ENCODE measurements at places on chromosomes 6 and 20.

DNA sequence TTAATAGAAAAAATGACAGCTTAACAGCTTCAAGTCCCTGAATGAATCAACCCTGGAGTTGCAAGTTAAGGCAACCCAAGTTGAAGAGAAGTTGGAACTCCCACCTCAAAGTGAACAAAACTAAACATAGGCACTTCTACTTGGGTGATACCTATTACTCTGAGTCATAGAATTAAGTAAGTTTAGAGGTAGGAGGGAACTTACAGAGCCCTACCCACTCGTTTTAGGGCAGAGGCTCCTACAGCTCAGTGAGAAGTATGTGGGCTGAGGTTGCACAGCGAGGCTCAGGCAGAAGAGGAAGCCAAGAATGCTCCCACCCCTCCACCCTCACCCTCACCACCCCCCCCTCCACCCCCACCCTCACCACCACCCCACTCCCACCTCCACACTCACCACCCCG lies 42.2 kb downstream of the NFATC2 start:
- no peak for DNase-seq

DNA sequence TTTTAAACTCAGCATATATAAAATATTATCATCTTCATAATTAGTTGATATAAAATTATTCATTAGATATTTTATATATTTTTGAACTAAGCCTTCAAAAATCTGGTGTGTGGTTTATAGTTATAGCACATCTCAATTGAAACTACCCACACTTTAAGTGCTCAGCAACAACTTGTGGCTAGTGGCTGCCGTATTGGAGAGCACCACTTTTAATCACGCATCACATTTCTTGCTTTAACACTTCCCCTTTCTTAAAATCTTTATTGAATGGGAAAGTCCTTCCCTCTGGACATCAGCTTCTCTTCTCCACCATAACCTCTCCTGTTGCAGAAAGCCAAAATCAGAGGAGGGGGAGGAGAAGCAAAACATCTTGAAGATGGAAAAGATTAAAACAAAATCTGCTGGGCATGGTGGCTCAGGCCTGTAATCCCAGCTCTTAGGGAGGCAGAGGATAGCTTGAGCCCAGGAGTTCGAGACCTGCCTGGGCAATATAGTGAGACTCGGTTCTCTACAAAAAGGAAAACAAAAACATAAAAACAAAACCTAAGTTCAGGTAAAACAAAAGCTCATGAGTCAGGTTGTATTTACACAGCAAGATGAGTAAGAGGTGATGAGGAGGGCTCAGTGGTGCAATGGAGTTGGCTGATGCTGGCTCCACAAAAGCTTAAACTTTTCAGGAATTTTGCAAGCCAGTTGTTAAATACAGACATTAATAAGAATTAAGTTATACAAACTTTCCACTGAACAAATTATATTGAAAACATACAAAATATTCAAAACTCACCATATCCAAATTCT lies 237.0 kb upstream of the SUPT3H start:
- no peak for DNase-seq

DNA sequence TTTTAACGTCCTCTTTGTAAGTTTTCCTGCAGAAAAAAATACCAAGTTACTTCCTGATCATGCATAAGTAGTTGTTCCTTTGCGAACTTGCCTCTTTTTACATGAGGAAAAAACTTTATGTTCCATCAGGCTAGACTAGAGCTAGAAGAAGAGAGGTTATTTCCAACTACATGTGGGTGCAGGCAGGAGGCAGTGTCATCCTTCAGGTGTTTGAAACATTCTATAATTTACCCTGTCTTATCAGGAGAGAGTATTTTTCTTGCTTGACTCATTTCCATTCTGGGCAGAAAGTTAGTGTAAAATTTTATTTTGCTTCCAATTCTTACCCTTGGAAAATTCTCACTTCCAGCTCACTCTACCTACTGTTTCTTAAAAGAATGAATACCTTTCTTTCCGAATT lies 28.5 kb upstream of the EPHA7 start:
- DNase-seq: no peak

DNA sequence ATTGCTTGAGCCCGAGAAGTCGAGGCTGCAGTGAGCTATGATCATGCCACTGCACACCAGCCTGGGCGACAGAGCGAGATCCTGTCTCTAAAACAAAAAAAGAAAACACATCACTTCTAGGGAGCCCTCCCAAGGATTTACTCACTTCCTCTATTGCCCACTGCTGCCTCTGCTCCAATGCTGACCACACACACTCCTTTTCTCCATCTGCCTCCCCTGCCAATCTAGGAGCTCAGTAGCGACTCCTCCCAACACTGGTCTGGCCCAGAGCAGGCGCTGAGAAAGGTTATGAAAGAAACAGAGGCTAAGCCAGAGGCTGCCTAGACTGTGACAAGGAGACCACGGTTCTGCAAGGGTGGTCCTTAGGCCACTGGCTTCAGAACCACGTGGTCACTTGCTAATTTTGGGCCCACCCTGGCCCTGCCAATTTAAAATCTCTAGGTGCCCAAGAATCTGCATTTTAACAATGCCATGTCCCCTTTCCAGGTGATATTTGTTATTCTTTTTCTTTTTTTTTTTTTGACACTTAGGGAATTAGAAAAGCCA lies 1.3 kb upstream of the E2F1 start:
- no peak for DNase-seq

DNA sequence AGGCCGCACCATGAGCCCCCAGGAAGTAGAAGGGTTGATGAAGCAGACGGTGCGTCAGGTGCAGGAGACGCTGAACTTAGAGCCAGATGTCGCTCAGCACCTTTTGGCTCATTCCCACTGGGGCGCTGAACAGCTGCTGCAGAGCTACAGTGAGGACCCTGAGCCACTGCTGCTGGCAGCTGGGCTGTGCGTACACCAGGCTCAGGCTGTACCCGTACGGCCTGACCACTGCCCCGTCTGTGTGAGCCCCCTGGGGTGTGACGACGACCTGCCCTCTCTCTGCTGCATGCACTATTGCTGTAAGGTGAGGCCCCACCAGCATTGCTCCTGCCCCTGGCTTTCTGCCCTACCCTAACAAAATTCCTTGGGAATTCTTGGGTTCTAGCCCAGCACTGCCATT lies 13.1 kb downstream of the DNPH1 start:
- DNase-seq: no peak

DNA sequence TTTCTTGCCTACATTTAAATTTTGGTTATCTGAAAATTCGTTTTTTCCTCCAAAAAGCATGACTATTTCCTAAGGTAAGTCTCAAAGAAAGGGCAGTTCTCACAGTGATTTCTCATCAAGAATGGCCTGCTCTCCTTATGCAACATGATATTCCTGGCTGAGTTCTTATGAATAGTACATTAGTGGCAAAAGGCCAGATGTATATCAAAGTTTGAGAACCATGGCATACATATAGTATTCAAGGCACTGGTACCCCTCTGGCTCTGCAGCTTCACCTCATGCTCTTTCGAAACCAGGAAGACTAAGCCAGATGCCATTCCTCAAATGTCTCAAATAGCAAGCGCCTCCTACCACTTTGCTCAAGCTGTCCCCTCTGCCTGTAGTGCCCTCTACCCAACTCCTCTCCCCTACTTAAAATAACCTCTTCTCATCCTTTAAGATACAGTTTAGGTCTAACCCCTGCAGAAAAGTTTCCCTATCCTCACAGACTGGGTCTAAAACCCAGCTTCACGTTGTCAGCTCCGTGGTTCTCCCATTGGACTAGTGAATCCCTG lies 280.3 kb downstream of the HACE1 start:
- no peak for DNase-seq

GRCh38 chr6:25297039-25297441 lies 17.9 kb downstream of the CARMIL1 start:
- no peak for DNase-seq

DNA sequence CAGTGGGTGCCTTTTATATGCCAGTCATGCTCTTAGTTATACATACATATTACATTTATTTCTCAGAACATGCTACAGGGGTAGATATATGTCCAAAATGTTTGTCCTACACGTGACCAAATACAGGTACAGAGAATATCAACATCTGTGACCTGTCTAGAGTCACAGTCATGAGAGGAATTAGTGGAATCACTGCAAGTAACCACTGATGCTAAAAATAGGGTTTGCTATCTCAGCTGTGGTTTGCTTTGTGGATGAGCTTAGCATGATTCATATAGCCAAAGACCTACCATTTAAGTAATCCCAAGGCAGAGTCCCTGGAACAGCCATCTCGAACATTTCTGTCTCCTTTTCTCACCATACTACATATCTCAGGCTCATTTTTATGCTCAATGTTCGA lies 32.3 kb downstream of the GSTA3 start:
- DNase-seq: no peak

DNA sequence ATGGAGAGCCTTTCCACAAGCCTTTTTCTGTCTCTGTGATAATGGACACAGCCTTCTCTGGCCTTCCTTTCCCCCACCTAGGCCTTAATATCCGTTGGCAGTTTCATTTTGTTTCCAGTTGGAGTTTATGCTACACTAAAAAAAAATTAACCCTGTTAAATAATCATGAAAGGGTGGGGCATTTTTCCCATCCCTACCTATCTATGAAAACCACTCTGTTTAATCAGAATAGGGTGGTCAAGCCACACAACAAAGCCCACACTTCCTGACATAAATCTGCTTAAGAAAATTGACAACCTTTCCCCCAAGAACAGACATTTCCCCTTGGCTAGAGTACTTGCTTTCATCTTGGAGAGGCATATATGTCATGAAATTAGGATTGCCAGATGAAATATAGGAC lies 14.2 kb downstream of the TXLNB start:
- DNase-seq: no peak

- DNase-seq: no peak
Observed at GRCh38 chr6:73980096-73980495, 284.1 kb downstream of the CD109 start.

DNA sequence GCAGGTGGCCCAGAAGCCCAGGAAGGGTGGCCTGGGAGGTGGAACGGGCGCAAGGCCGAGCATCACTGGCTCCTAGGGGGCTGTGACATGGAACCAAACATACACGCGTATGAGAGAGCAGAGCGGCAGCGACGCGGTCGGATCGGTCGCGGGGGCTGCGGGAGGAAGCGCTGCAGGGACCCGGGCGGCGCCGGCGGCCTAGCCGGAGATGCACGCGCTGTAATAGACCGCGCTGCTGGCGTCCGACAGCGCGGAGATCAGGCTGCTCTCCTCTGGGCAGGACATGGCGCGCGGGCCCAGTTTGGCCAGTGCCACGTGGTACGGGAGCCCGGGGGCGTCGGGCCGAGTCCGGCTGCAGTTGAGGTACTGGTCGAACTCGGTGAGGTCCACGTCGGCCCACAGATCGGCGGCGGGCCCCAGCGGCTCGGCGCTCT lies 1.5 kb downstream of the SOX18 start:
- DNase-seq: no peak

DNA sequence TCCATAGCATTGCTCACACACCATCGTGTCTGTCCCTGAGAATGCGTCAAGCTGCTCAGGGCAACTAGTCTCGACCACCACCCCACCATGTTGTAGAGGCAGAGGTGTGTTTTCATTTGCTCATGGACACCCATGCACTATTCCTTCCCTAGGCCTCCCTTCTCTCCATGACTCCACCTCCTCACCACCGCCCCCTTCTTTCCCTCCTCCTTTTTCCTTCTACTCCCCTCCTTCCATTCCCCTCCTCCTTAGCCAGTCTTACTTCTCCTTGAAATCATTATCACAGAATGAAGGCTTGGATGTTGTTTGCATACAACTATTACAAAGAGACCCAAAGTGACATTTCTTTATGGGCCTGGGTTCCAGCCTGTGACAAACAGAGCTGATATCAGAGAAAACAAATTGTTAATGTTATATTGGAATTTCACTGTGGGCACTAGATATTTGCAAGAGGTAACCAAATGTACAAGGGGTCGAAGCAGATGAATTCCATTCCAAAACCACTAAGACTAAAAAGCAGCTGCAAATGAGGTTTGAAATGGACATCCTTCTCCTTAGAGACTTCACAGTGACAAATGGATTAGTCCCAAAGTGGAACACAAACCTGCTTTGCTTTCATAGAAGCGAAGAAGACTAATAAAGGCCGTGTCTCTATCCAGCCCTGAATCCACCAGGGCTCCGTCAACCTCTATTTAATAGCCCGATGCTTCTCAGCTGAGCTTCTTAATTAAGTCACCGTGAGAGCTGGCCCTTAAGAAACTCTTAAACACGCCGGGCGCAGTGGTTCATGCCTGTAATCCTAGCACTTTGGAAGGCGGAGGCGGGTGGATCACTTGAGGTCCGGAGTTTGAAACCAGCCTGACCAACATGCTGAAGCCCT lies 275.8 kb upstream of the SULF2 start:
- no peak for DNase-seq

GRCh38 chr6:34555007-34555322 lies 1.2 kb downstream of the SPDEF start:
- no peak for DNase-seq

Data from NCI-H1092 (cell line).